ENCODE measurements at places on chromosomes 13 and 19.

GRCh38 chr19:310141-310651 lies 19.0 kb upstream of the PLPP2 start:
- DNase-seq: no peak

- DNase-seq: no peak
Observed at GRCh38 chr19:54731191-54731590, 6.9 kb downstream of the KIR3DL3 start.

GRCh38 chr19:58153386-58153785 lies 2.8 kb upstream of the ZNF329 start:
- DNase-seq: no peak

DNA sequence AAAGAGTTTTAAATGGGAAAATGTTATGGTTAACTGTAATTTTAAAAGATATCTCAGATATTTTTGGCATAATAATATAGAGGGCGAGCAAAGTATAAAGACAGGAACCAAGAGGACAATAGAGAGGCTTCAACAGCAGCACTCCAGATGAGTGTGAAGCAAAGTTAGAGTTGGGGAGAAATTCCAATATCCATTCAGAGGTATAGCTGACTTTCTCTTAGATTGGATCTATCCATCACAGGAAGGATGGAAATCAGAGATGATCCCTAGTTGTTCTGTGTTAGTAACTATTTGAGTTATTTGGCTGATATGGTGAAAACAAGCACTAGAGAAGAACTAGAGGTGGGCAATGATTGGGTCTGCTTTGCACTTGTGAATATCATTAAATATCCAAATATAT lies 786.0 kb upstream of the KLHL1 start:
- DNase-seq: no peak
